Left kidney (tissue), 8 donors: ENCODE measurements at places on chromosomes 3 and 15. TPM values are rescaled to one million over a fixed set of nuclear protein-coding genes. Genes with fewer than 3 reads are reported as not detected.

The HACD2 gene
- polyA plus RNA-seq, result 53.6 TPM

The CHRNA3 gene
- polyA plus RNA-seq, result 1.7 TPM

The GOLGA8N gene
- 35.4 TPM for polyA plus RNA-seq

The MKRN2 gene
- polyA plus RNA-seq, result 52.3 TPM

The CDV3 gene
- 143 TPM for polyA plus RNA-seq

The OSBPL10 gene
- polyA plus RNA-seq, result 22.9 TPM

The ADAMTS7 gene
- 21.4 TPM for polyA plus RNA-seq

The IL17RD gene
- 66.6 TPM for polyA plus RNA-seq

The ZIC4 gene
- not detected for polyA plus RNA-seq

The SPINT1 gene
- 66.7 TPM for polyA plus RNA-seq

The IQCF5 gene
- not detected for polyA plus RNA-seq

GRCh38 chr3:33181229-33181628 is 37.4 kb downstream of the SUSD5 start:
- no peak for DNase-seq

DNA sequence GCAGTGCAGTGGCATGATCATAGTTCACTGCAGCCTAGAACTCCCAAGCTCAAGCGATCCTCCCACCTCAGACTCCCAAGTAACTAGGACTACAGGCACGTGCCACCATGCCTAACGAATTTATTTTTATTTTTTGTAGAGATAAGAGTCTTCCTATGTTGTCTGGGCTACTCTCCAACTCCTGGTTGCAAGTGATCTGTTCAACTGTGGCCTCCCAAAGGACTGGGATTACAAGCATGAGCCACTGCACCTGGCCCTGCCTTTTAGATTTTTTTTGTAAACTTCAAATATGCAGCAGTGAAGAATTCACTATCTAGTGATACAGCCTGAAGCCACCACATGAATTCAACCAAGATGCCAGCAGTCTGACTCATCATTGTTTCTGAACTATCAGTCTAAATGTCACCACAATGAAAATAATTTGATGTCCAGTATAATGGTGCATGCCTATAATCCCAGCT is 32.7 kb downstream of the UBXN7 start:
- DNase-seq, result no peak

GRCh38 chr3:111882799-111883198 is 23.7 kb downstream of the PHLDB2 start:
- DNase-seq, result no peak

- no peak for DNase-seq
These were observed 40.8 kb downstream of the CMSS1 start for GRCh38 chr3:99858469-99858868.

- DNase-seq, result no peak
These were observed 35.0 kb upstream of the HES1 start for GRCh38 chr3:194100856-194101390.

GRCh38 chr3:4949004-4949403 is 30.2 kb upstream of the BHLHE40 start:
- no peak for DNase-seq

DNA sequence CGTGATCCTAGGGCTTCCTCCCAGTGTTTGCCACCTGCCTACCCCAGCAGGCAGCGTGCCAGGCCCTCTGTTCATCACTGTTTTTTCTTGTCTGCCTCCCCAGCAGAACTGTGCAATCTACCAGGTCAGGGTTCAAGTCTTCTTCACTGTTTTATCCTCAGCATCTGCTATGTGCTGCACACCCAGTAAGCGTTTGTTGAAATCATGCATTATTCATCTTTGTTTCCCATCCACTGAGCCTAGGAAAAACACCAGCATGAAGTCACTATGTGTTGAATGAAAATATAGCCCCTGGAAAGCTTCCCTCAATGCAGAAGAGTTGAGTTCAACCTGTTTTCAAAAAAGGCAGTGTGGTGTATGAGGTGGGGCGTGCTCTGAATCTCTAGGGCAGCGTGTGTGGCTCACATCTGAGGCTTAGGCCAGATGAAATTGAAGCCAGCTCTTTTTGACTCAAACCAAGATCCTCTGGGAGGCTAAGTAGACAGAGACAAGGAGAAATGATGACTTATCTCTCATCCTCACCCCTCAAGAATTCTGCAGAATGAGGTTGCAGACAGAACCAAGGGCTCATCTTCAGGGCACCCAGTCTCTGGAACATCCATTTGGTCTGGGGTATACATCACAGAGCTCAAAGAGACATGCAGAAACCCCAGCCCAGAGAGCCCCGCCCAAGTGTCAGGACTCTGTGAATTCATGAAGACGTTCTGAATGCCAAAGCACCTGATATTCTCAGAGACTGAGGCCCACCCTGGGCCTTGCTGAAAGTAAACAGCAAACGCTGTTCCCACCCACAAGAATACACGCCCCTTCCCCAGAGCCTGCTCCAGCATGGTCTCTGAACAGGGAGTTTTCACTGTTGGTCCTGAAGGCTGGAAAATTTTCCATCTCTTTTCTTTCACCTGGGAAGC is 5.7 kb upstream of the CAV3 start:
- DNase-seq, result no peak

DNA sequence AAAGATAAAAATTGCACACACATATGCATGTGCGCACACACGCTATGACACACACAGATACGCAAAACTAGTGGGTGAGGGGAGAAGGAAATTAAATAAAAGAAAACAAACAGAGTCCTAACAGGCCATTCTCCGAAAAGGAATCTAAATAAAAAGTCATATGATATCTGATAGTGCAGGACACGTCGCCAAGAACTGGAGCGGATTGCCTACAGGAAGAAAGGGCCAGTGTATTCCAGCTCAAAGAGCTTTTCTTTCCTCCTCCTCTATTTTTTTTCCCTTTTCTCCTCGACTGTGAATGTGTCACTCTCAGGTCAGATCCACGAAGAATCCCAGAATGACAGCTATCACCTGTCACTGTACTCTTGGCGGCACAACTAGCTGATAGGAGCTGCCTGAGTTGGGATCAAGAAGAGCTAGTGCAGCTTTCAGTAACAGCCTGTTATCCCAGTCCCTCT is 157.8 kb downstream of the TIGIT start:
- DNase-seq, result no peak

- no peak for DNase-seq
These were observed 222.3 kb downstream of the SCAPER start for GRCh38 chr15:76682833-76683232.

- no peak for DNase-seq
These were observed 14.4 kb upstream of the WNT7A start for GRCh38 chr3:13894096-13894806.

DNA sequence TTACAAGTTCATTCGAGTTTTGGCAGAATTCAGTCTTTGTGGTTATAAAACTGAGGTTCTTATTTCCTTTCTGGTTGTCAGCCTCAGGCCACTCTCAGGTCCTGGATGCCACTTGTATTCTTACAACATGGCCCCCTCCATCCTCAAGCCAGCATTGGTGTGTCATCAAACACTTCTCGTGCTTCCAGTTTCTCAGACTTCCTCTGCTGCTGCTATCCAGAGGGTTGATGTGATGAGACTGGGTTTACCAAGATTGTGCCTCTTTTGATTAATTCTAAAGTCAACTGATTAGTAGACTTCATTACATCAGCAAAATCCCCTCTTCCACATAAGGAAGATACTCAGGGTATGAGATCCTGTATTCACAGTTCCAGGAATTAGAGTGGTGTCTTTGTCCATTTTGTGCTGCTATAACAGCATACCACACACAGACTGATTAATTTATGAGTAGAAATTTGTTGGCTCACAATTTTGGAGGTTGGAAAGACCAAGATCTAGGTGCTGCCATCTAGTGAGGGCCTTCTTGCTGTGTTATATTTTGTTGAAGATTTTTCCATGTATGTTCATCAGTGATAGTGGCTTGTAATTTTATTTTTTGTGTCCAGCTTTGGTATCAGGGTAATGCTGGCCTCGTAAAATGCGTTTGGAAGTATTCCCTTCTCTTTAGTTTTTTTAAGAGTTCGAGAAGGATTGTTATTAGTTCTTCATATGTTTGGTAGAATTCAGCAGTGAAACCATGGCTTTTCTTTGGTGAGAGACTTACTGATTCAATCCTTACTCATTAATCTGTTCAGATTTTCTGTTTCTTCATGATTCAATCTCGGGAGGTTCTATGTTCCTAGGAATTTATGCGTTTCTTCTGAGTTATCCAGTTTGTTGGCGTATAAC is 11.1 kb downstream of the LRCH3 start:
- no peak for DNase-seq

- no peak for DNase-seq
These were observed 70.3 kb downstream of the SENP2 start for GRCh38 chr3:185656321-185656840.

DNA sequence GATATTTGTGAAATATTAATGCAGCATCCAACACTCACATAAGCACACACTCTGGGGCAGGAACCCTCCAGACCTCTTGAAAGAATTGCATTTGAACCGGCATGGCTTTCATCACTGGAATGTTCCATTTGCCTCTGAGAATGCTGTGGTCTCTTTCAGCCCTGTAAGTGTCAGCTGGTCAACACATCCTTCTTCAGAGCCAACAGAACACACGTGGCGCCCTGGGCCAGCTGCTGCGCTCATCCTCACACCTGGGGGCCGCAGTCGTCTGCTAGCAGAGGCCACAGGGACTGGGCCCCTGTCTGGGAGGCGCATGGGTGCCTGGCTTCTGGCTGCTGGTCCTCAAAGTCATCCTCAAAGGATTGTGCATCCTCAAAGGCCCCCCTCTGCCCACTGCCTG is 71.4 kb upstream of the HERC1 start:
- DNase-seq, result no peak

DNA sequence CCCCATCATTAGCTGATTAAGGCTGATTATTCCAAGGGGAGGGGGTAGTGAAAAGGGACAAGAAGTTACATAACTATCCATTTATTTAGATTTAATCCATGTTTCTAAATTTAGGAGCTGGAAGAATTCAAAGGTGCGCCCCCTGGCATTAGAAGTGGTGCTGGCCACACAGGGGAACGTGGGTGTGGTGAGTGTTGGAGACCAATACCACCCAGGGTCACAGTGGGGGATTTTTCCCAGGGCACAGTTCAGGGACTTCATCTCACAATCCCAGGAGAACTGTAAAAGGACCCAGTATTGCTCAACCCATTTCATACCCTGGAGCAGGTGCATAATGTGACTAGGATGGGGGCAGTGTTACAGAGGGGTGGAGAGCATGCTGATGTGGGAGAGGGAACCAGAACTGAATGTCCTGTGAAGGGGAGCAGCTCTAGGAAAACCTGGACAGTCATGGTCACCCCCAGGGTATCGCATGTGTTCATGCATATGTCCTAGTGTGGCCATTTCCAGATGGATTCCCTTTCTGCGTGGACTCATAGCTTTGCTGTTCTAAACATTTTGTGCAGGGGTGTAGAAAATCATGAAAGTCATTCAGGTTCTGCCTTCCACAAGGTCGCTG is 110.3 kb downstream of the LSM3 start:
- DNase-seq, result no peak

DNA sequence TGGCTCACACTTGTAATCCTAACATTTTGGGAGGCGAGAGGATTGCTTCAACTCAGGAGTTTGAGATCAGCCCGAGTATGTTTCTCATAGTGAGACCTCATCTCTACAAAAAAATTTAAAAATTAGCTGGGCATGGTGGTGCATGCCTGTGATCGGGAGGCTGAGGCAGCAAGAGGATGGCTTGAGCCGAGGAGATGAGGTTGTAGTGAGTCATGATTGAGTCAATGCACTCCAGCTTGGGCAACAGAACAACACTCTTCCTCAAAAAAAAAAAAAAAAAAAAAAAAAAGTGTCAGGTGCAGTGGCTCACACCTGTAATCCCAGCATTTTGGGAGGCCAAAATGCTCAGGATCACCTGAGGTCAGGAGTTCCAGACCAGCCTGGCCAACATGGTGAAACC is 2.4 kb downstream of the RPL39L start:
- no peak for DNase-seq

DNA sequence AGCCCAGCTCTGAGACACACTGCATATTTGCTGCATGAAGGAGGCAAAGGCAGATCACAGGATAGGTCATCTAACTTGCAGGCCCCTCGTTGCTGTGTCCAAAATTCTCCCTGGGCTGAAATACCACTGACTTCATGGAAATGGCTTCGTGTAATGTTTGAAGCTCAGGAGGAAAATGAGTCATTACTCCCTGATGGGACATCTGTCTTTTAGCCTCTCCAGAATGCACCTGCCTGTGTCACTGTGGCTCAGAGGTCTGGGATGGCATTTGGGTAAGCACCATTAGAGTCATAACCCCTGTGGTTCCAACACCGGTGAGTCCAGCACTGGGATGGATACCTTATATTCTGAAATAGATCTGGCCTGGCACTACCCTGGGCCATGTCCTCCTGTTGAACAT is 51.5 kb downstream of the IL12A start:
- no peak for DNase-seq

DNA sequence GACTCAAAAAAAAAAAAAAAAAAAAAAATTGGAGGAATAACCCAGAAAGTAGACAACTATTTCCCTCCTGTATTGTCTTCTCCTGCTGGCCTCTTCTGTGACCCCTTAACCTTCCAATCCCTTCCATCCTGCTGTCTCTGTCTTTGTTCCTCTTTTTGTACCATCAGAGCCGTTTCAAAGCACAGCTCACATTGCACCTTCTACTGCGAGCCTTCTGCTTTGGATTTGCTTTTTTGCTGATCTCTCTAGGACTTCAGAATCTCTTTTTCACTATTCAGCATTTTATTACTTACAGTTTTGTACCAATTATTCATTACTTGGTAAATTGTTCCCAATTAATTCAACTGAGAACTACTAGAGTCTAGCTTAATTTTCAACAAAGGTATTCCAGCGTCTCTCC is 284.0 kb upstream of the TBL1XR1 start:
- no peak for DNase-seq

- DNase-seq, result no peak
These were observed 31.2 kb downstream of the SPATA12 start for GRCh38 chr3:57091521-57092273.

DNA sequence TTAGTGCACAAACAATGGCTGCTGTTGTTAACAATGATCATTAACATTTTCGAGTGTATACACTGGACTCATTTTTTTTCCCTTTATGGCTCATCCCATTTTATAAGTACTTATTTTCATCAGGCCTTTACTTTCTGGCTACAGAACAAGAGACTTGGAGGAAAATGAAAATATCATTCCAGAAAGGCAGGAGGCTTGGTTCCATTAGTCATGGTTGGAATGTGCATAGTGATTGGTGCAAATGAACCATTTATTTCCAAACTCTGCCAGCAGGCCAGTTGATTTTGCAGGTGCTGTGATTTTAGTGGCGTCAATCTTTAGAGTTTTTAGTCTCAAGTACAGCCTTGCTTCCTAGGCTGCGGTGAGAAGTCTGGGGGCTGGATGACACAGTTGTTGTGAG is 151.8 kb downstream of the ITPR1 start:
- DNase-seq, result no peak

GRCh38 chr15:67531379-67531914 is 10.5 kb downstream of the C15orf61 start:
- no peak for DNase-seq
